ENCODE measurements at places on chromosomes 7 and 10.

GRCh38 chr10:27834476-27834875, 88.9 kb upstream of the MKX start:
- DNase-seq: no peak

GRCh38 chr7:100467638-100468373, 3.7 kb upstream of the SPACDR start:
- no peak for DNase-seq

- DNase-seq: no peak
These were observed 131.6 kb downstream of the ITGA8 start for GRCh38 chr10:15588151-15588550.

DNA sequence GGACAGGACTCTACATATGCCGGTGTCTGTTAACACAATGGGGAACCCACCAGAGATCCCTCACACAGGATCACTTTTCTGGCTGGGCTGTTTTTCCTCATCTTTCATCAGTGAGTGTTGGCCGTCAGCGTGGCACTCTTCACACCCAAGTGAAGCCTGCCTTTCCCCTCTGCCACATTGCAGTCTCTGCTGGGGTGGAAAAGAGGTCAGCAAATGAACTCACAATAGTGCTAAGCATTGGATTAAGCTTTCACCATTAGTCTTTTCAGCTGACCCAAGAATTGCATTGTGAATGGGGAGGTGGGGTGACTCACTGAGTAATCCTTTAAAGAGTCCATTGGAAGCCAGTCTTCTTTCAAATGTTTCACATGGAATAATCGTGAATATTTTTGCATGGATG, 143.0 kb downstream of the KIAA1217 start:
- DNase-seq: no peak

DNA sequence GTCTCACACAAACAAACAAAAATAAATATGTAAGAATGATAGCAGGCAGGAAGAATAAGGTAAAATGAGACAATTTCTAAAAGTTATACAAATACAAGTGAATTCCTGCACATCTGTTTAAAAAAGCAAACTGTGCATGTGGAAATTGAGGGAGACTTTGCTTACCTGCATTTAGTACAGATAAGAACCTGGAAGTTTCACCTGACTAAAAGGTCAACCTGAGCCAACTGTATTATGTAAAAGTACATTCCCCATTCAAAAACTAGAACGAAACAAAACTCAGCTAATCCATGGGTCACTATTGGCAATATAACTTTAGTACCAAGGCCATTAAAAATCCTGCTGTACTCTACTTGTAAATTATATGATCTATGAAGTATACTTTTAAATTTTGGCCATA, 127.1 kb downstream of the DOCK4 start:
- no peak for DNase-seq

DNA sequence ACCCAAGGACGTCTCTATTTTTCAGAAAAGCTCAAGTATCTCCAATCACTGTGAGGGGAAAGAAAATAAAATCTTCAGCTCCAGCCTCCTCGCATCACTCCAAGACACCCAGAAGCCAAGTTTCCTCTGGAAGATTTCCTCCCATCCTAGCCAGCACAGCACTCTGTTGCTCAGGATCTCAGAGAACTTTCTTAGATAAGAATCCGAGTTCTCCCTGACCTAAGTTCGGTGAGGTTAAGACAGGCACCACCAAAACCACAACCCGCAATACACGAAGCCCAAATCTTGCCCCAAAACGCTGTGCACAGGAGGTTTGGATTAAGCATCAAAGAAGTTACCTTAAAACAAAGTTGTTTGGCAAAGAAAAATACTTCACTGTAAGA, 4.2 kb downstream of the FAM53B start:
- no peak for DNase-seq

GRCh38 chr7:82444220-82444909, 788 bp upstream of the CACNA2D1 start:
- DNase-seq: no peak

- no peak for DNase-seq
These were observed 34.3 kb downstream of the TET1 start for GRCh38 chr10:68594405-68594804.

DNA sequence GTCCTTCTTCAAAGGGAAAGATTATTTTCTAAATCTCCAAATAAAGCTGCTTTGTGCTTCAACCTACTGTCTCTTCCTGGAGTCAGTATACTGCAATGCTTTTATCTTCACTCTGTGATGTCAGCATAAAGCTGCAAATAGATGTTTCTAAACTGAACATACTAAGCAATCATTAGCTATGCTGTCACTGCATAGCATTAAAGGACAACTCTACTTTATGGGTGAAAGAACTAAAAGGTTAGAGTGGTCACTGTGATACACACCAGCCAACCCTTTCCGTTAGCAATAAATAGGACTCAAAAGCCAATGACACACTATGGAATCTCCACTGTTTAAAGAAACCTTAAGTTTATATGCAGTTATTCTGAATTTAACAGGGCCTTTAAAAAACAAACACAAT, 1.8 kb downstream of the CCDC186 start:
- no peak for DNase-seq

GRCh38 chr7:144410441-144410840, 6.9 kb upstream of the NOBOX start:
- DNase-seq: no peak

GRCh38 chr7:36348771-36349170, 40.9 kb upstream of the ANLN start:
- no peak for DNase-seq

DNA sequence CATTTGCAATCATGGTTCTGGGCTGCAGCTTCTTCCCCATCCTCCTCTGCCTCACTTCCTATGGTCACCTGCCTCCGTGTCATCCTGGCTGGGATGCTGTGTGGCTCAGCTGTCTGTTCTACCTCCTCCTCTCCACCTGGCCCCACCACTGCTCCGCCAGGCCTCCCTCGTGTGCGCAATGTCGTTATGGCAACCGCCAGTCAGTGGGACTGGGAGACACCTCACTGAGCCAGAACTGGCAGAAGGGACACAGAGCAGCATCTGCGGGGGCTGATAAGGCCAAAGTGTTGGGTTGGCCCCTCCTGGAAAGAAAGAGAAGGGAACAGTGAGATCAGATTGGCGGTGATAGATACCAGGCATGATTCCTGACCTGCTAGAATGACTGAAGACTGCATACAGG, 527.5 kb downstream of the INHBA start:
- DNase-seq: no peak
